T-cell (primary cell): ENCODE measurements at places on chromosomes 4 and X. TPM values are rescaled to one million over a fixed set of nuclear protein-coding genes. Genes with fewer than 3 reads are reported as not detected.

FAM200B gene
- 29.4 TPM for total RNA-seq

- DNase-seq: no peak
Measured at GRCh38 chr4:123127218-123127617, 204.8 kb upstream of the NUDT6 start.

GRCh38 chr4:153156721-153157120 is 47.5 kb upstream of the TRIM2 start:
- DNase-seq: no peak

DNA sequence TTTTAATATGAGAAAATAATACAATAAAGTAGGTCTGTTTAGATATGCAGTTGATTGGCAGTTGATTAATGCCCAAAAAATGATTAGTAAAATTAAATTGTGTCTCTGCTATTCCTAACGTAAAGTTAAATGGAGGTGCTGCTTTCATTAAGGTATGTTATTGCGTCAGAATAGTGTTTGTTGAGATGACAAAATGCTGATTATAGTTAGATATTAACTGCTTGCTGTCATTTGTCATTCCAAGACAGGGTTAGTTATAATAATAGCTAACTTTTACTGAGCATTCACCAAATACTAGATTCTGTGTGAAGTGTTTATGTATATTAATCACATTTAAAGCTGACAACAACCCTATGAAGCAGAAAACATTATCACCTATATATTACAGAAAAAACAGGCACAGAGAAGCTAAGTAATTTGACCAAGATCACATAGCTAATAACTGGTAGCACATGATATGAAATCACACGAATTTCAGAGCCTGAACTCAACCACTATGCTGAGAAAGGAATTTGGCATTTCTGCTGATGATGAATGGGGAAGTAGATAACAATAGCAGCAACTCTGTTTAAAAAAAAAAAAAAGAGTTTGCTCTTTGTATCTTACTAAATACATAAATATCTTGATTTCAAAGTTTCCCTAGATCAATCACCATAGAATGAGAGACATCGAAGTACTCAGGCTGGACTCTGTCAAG is 59.7 kb upstream of the WDR44 start:
- DNase-seq: no peak

- no peak for DNase-seq
Measured at GRCh38 chr4:146155152-146155724, 20.3 kb upstream of the LSM6 start.
